Neural crest cell (in vitro differentiated cells): ENCODE measurements at places on chromosomes 4 and X. TPM values are rescaled to one million over a fixed set of nuclear protein-coding genes. Genes with fewer than 3 reads are reported as not detected.

Gene GJB1
- total RNA-seq, result 12.3 and 12.4 TPM in 2 replicates

Gene CDX4
- not detected in 2 replicates for total RNA-seq

Gene MAGEA9B
- total RNA-seq, result not detected in 2 replicates

Gene RPA4
- total RNA-seq, result 0.44 and 0.50 TPM in 2 replicates

Gene ADH7
- total RNA-seq, result not detected in 2 replicates

Gene CRMP1
- total RNA-seq, result 245 and 251 TPM in 2 replicates

Gene SOX3
- total RNA-seq, result 201 and 205 TPM in 2 replicates

Gene CXCL11
- not detected in 2 replicates for total RNA-seq

Gene GLOD5
- not detected in 2 replicates for total RNA-seq

Gene NSDHL
- total RNA-seq, result 49.6 and 49.8 TPM in 2 replicates

Gene MEPE
- total RNA-seq, result not detected in 2 replicates

Gene USP26
- total RNA-seq, result not detected in 2 replicates

Gene MAGEA3
- not detected in 2 replicates for total RNA-seq

Gene SCLT1
- 21.7 and 22.7 TPM in 2 replicates for total RNA-seq

Gene GAB1
- total RNA-seq, result 27.2 and 29.2 TPM in 2 replicates

Gene TEX13C
- not detected in 2 replicates for total RNA-seq

Gene MMRN1
- 10.7 and 11.7 TPM in 2 replicates for total RNA-seq

Gene FGB
- total RNA-seq, result not detected in 2 replicates

Gene KLHL4
- total RNA-seq, result 1.9 and 2.7 TPM in 2 replicates

Gene FRMD7
- 0.21 and 0.52 TPM in 2 replicates for total RNA-seq

Gene ARMCX1
- total RNA-seq, result 30.0 and 30.6 TPM in 2 replicates

Gene ZNF732
- total RNA-seq, result 4.0 and 5.1 TPM in 2 replicates

Gene HTT
- 72.0 and 77.7 TPM in 2 replicates for total RNA-seq

Gene NHSL2
- total RNA-seq, result 9.9 and 10.8 TPM in 2 replicates

Gene SPACA5
- total RNA-seq, result not detected in 2 replicates

Gene TCEANC
- 3.7 and 4.6 TPM in 2 replicates for total RNA-seq

Gene NDUFB11
- total RNA-seq, result 113 and 115 TPM in 2 replicates

Gene LRIT3
- total RNA-seq, result 0.14 and 0.19 TPM in 2 replicates

Gene C4orf50
- 0.02 TPM in 2 replicates for total RNA-seq

Gene FATE1
- total RNA-seq, result not detected in 2 replicates

Gene FABP2
- not detected in 2 replicates for total RNA-seq
